Activated CD8-positive, alpha-beta memory T cell treated with anti-CD3 and anti-CD28 coated beads for 1 hour (primary cell): ENCODE measurements at places on chromosomes 3 and 15.

GRCh38 chr3:88879905-88880304, 227.5 kb upstream of the EPHA3 start:
- no peak for DNase-seq

- DNase-seq, result no peak
Measured at GRCh38 chr3:138412821-138413551, 21.4 kb upstream of the ESYT3 start.

GRCh38 chr3:194573680-194574437, 59.4 kb downstream of the TMEM44 start:
- no peak for DNase-seq

GRCh38 chr15:39392469-39393047, 188.3 kb upstream of the THBS1 start:
- no peak for DNase-seq

GRCh38 chr3:61897848-61898247, 336.5 kb downstream of the PTPRG start:
- no peak for DNase-seq

GRCh38 chr15:79075256-79075655, 15.3 kb downstream of the RASGRF1 start:
- no peak for DNase-seq

DNA sequence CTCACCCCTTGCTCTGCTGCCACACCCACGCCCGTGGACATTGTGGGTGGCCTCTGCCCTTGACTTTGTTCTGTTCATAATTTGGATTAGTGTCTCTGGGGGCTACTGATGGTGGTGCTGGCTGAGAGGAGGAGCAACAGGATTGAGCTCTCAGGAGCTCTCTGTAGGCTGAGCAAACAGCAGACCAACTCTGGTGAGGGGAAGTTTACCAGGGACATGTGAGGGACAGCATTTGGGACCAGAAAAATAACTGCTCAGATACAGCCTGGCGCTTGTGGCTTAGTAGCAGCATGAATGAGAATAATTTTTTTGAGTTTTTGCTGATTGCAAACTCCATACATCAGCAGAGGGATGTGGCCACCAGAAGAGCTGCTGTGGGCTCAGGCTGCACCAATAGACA, 14.8 kb downstream of the PPCDC start:
- DNase-seq, result no peak

DNA sequence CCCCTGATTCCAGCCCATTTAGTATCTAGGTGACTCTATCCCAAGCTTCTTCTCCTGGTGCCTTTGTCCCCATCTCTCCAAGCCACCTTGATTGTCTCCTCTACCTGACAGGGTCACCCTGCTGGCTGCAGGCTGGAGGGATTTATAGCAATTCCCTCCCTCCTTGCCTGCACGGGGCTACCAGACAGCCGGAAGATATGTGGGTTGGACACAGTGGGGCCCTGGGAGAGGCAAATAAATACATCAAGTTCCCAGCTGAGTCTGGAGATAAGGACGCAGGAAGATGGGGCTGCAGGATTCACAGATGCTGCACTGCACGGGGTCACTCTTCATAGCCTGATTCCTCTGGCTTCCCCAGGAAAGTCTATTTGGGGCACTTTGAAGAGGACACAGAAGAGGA, 9.3 kb upstream of the ISLR2 start:
- no peak for DNase-seq

DNA sequence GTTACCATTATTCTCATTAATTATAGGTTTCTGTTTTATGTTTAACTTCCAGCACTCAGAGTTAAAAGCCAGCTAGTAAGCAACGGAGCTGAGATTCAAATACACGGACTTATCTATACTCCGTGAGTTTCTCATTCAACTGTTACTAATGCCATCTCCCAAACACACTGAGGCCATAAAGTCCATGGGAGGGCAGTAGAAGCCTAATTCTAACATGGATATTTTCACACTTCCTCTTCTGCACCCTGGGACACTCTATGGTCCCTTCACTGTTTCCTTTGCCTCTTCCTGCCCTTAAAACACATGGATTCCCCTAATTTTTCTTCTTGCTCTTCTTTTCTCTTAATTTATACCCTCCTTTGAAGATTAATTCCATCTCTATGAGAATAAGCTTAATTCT, 245.0 kb downstream of the KLF13 start:
- DNase-seq, result no peak

DNA sequence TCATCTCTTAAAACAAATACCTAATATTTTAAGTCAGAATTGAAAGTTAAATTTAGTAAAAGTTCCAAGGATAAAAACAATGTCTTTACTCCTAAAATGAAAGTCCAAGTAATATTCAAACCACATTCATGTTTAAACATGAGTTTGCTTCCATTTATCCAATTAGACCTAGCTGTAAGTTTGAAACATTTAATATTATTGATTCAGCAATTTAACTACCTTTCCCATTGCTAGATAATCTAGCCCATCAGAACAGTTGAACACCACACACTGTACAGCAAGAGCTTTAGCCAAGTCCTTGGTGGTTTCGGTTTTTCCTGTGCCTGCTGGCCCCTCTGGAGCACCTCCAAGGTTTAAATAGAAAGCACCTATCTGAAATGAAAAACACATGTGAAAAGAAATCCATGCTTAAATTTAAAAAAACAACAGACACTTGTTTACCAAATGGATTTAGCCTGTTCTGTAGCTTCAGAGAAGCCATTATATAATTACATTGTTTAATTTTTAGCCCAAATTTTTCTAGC, 97.8 kb downstream of the DNAH12 start:
- DNase-seq, result no peak

GRCh38 chr3:5136919-5137429, 14.9 kb downstream of the ARL8B start:
- no peak for DNase-seq

DNA sequence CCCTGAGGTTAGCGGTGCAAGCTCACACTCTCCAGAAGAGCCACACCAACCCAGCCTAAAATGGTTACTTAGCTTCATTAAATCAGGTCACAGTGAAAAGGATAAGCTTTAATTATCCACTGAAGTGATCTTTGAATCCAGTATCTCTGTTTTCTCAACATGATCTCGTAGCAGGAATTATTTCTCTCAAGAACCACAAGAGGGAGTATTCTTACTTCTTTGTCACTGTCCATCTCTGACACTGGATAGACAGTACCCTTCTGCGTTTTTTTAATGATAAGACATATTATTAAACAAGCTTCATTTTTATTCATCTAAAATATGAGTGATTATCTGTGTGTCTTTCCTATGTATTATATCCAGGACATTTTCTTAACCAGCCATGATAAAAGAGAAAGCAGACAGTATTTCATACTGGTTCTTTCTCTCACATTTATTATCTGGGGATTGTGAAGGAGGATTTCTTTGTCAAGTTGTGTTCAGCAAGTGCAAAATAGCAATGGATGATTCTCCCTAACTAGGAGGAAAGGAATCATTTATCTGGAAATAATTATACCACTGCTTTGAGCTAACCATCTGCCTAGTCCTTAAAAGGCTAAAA, 105.4 kb upstream of the CCDC54 start:
- no peak for DNase-seq

DNA sequence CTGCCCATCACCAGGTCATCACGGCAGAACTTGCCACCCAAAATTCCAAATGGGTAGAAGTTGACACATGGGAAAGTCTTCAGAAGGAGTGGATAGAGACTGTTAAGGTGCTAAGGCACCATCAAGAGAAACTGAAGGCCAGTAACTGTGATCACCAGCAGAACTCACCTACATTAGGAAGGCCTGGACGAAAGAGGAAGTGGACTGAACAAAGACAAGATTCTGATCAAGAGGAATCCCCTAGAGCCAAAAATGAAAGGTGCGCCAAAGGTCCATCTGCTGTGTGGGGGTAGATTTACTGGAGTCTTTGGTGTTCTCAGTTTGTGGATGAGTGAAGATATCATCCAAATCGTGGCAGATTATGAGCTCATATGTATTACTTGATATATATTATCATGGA, 46.3 kb upstream of the P3H2 start:
- no peak for DNase-seq

GRCh38 chr3:148367756-148368155, 329.9 kb upstream of the AGTR1 start:
- DNase-seq, result no peak

GRCh38 chr15:63986751-63987341, 59.4 kb downstream of the DAPK2 start:
- no peak for DNase-seq

DNA sequence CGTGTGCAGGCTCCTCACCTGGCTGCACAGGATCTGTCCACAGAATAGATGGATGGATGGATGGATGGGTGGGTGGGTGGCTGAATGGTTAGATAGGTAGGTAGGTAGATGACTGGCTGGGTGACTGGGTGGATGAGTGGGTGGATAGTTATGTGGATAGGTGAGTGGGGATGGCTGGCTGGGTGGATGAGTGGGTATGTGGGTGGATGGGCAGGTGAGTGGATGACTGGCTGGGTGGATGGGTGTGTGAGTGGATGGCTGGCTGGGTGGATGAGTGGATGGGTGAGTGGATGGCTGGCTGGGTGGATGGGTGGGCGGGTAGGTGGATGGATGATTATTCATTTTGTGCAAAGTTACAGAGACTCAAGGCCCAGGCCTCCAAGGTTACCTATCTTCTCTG, 172.9 kb upstream of the CTDSPL start:
- DNase-seq, result no peak

DNA sequence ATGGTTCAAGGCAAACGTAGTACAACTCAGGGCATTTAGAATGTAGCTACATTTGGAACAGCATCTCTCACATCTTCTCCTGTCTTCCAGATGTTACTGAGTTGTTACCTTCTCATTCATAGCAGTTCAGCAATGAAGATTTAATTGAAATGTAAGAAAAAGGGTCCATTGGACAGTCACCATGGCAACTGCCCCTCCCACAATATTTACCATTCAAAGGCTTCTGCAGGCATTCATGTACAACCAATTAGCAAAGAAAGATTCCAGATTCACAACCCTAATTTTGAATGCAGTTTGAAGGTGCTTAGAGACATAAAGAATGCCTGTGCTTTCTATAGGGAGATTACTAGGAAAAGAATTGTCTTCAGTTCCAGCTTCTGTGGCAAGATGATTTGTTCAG, 22.2 kb downstream of the SCN11A start:
- no peak for DNase-seq

- DNase-seq, result no peak
Measured at GRCh38 chr3:124248471-124249028, 256.6 kb upstream of the ROPN1 start.

DNA sequence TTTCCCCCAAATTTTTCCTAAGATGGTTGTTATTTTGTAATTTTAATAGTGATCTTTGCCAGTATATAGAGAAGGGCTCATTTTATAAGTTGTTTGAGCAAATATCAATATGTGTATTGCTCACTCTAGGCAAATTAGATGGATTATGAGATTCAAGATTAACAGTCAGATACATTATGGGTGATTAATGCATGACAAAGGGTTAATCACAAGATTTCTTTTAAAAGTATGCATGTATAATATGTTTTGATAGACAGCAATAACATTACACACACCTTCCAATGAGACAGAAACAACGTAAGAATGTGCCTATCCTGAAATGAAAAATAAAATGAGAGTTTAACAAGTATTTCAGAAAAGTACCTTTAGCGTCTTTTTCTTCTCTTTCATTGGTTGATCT, 547.6 kb upstream of the AGTR1 start:
- DNase-seq, result no peak

- DNase-seq, result no peak
Measured at GRCh38 chr15:98805434-98806274, 157.3 kb downstream of the IGF1R start.
